EL (cell line): ENCODE measurements at places on chromosomes 1 and 21.
A peak's percentile ranks its signal among the peaks of the same experiment; 100 is the strongest.

GRCh38 chr1:158611916-158612315 lies 6.8 kb downstream of the OR10Z1 start:
- DNase-seq, result no peak

DNA sequence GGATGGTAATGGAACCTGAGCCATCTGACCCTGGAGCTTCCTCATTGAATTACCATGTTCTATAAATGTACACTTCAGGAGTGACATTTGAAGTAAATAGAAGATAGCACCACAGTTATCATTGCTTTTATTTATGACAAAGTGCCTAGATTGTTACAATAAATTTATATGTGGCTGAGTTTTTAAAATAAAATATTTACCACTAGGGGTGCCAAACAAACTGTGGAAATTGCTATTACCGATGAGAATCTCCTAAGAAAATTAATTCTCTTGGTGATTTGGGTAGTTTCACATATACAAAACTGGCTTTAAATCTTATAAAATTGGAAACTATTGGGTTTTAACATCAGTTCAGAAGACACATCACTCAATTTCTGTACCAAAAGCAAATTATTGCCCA lies 1.4 kb upstream of the TNR start:
- no peak for DNase-seq

DNA sequence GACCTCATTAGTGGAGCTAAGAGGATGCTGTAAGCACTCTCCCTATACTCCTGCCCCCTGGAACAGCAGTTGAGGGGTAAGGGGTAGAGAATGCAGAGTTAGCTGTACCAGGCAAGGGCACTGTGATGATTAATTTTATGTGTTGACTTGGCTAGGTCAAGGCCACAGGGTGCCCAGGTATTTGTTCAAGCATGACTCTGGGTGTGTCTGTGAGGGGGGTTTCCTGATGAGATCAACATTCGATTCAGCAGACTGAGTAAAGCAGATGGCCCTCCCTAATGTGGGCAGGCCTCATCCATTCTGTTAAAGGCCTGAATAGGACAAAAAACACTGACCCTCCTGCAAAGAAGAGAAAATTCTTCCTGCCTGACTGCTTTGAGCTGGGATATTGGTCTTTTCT lies 110.8 kb downstream of the KCND3 start:
- no peak for DNase-seq

- no peak for DNase-seq
Observed at GRCh38 chr1:71438626-71439025, 357.8 kb upstream of the ZRANB2 start.

DNA sequence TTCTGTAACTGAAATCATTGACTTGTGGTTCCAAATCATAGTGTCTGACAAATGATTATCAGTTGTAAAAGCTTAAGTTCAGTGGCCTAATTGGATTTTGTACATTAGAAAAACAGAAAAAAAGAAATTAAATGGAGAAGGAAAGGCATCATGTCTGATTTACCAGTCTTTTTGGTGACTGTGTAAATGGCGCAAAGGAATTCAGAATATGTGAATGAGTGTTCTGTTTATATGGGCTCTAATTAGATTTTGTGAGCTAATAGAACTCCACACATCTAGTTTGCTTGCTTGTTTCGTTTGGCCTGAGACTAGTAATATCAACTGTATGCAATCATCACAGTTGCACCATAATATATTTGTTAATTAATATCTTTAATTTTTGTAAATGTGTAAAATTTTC lies 151.7 kb downstream of the PLA2G4A start:
- peak; percentile 13 for DNase-seq

DNA sequence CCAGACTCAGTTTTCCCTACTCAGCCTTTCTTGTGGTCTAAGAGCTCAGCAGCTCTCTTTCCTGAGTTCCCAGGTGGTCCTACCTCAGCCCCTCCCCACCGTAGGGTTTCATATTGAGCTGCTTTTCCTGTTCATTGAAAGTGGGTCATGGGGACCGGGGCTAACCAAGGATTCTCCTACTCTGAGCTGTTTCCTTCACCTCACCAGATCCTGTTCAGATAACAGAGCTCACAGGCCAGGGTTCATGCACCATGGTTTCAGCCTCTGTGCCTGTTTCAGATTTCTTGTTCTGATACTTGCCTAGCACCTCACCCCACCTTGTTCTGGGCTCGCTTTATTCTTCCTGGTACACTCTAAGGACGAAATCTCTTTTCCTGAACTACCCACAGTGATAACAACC lies 8.5 kb downstream of the UBQLN4 start:
- no peak for DNase-seq

DNA sequence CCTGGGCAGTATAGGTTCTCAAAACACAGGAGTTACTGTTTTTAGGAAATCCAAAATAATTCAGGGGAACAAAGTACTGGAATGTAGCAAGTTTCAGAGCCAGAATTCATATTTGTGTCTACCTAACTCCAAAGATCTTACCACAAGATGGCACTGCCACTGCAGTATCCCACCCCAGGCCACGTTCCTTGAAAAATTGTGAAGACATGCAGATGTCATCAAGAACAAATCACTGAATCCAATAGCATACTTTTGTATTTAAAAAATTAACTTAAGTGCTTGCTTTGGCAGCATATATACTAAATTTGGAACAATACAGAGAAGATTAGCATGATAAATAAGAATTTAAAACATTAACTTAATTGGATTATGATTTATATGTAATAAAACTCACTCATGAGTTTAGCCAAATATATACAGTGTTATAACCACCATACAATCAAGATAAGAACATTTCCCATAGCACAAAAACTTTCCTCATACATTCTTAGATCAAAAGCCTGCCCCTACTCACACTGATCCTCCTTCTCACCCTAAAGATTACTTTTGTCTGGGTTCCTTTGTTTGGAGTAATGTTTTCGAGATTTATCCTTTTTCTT lies 209.9 kb downstream of the FAF1 start:
- DNase-seq, result peak; percentile 49

GRCh38 chr1:47758341-47759250 lies 238.6 kb downstream of the TRABD2B start:
- no peak for DNase-seq

DNA sequence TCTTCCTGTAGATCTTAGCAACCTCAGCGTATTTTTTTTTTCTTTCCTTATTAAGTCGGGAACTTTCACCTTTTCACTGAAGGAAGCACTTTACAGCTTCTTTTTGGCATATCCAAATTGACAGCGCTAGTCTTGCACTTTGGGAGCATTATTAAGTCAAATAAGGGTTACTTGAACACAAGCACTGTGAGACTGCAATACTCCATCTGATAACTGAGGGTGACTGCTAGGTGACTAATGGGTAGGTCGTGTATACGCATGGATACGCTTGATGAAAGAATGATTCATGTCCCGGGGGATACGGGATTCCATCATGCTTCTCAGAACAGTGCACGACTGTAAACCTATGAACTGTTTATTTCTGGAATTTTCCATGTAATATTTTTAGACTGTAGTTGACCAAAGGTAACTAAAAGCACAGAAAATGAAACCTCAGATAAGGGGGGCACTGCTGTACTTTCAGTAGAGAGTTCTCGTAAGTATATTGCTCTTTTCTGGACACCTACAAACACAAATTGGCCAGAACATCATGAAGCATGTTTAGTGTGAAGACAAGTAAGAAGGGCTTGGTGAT lies 364.7 kb downstream of the SMYD3 start:
- DNase-seq, result peak; percentile 90

GRCh38 chr1:156860628-156861423 lies at the start of gene NTRK1:
TSS of gene NTRK1 (plus strand) at chr1:156860865. CDS start at chr1:156860935, 70 bp downstream.
- DNase-seq, result peak; percentile 43

- DNase-seq, result no peak
Observed at GRCh38 chr1:14876747-14877146, 276.8 kb upstream of the TMEM51 start.

GRCh38 chr1:44826375-44827196 lies 16.5 kb downstream of the PTCH2 start:
- DNase-seq, result no peak

- no peak for DNase-seq
Observed at GRCh38 chr1:117644696-117645311, 39.0 kb downstream of the TENT5C start.

DNA sequence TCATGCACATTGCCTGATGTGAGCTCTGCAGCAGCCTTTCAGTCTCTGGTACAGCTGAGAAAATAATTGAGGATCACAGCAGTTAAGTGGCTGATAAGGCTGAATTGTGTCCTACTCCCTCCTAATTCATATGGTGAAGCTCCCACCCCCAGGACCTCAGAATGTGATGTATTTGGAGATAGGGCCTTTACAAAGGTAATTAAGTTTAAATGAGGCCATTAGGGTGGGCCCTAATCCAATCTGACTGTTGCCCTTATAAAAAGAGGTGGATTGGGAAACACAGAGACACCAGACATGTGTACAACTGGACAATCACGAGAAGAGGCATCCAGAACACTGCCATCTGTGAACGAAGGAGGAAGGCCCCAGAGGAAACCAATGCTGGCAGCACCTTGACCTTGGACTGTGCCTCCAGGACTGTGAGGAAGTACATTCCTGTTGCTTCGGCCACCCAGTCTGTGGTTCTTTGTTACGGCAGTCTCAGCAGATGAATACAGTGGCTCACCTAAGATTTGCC lies 148.1 kb downstream of the TRABD2B start:
- no peak for DNase-seq

GRCh38 chr1:24717887-24718650 lies 27.2 kb upstream of the CLIC4 start:
- no peak for DNase-seq

DNA sequence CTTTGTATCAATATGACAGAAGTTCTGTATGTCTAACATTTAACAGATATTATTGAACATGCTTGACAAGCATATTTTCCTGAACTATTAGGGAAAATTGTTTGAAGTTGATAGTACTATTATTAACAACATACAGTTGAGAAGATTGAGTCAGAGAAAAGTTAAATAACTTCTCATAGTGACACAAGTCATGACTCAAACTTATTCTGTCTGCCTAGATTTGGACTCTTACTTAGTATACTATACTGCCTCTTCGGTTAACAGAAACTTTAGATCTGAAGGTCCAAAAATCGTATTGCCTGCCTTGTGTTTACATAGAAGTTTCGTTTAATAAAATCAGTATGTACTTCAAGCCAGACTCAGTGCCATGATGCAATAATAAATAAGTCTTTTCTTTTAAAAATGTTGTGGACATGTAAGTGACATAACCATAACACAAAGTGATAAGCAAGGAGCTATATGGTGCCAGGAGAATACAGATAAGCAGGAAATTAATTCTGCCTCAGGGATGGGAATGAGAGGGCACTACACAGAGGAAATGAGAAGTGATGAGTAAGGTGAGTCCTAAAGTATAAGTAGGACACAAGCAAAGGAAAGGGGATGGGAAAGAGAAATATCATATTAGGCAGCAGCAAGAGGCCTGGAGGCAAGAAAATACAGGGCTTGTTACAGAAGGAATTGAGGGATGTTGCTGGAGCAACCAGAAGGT lies 48.1 kb downstream of the LHX9 start:
- DNase-seq, result no peak

- DNase-seq, result peak; percentile 1
Observed at GRCh38 chr1:189431447-189431846, 1046.2 kb downstream of the BRINP3 start.

- DNase-seq, result no peak
Observed at GRCh38 chr1:158893654-158894053, 37.7 kb upstream of the PYHIN1 start.

GRCh38 chr1:150567341-150567716 lies 12.1 kb downstream of the MCL1 start:
- no peak for DNase-seq

DNA sequence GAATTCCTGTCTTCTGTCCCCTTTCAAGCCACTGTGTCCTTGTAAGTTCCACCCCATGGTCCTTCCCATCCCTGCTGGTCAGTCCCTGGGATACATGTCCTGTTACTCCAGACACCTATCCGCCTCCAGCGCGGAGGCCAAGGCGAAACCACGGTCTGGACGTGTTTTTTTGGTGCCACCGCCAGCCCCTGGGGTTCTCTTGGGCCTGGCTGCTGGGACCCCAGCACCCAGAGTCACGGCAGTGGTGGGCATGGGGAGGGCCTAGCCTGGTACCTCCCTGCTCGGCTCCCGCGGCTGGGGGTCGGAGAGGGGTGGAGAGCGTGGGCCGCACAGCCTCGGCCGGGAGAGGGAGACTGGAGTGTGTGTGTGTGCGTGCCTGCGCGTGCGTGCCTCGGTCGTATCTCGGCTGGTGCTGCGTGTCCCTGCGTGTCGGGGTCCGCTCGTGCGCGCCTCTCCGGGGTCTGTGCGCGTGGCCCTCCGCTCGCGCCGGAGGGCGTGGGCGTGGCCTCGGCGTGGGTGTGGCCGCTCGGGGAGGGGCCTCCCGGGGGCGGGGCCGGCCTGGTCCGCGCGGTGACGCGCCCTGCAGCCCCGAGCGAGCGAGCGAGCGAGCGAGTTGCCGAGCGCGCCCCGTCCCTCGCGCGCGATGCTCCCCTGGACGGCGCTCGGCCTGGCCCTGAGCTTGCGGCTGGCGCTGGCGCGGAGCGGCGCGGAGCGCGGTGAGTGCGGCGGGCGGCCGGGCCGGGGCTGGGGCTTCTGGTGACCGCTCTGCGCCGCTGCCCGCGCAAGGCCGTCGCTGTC lies at the start of gene VWA1:
Gene VWA1 (plus strand): TSS at position 585 of the 798 bp plus-strand sequence. CDS start 59 bp downstream, at position 644.
- DNase-seq, result peak; percentile 62

- peak; percentile 95 for DNase-seq
Observed at GRCh38 chr1:16913833-16914662, 7.7 kb upstream of the CROCC start.

DNA sequence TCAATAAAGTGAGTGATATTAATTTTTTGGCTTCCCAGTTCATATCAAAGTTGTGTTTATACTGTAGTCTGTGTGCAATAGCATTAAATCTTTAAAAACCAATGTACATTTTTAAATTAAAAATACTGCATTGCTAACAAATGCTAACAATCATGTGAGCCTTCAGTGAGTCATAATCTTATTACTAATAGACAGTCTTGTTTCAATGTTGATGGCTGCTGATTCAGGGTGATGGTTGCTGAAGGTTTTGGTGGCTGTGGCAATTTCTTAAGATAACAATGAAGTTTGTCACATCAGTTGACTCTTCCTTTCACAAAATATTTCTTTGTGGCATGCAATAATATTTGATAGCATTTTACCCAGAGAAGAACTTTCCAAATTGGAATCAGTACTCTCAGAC lies 109.0 kb downstream of the ZMYM4 start:
- peak; percentile 39 for DNase-seq

GRCh38 chr1:171038284-171038683 lies 52.4 kb upstream of the FMO3 start:
- no peak for DNase-seq

- peak; percentile 29 for DNase-seq
Observed at GRCh38 chr1:150576794-150577556, 2.4 kb downstream of the MCL1 start.

- peak; percentile 77 for DNase-seq
Observed at GRCh38 chr1:85344256-85344694, 67.8 kb upstream of the BCL10 start.

DNA sequence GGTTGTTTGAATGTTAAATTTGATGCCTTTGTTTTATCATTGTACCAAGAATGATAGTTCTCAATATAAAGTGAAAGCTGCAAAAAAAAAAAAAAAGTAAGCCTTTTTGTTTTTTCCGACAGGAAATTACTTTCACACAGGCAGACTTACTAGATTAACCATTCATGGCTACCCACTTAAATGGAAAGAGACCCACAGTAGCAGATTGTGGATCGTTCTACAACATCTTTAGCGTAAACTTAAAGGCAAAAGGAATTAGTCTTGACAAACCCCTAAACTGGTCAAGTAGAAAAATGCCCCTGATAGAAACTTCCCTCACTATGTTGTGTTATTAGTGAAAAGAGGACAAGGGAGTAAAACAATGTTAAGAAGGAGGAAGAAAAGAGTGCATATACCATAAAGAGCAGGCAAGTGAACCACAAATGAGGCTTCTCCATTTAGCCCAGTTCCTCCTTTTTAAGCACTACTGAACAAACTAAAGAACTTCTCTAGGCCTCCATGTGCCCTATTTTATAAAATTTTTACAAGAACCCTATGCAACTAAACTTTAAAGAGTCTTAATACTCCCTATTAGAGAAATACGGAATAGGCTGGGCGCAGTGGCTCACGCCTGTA lies 1560.3 kb downstream of the MRPL39 start:
- DNase-seq, result no peak
